Amniotic stem cell (primary cell): ENCODE measurements at places on chromosomes 7 and 10.

GRCh38 chr7:151936207-151936606, 20.0 kb upstream of the GALNTL5 start:
- no peak for DNase-seq

- no peak for DNase-seq
Observed at GRCh38 chr7:33706771-33707200, 198.6 kb upstream of the BMPER start.

- no peak for DNase-seq
Observed at GRCh38 chr10:120588311-120588710, 131.3 kb downstream of the PLPP4 start.

DNA sequence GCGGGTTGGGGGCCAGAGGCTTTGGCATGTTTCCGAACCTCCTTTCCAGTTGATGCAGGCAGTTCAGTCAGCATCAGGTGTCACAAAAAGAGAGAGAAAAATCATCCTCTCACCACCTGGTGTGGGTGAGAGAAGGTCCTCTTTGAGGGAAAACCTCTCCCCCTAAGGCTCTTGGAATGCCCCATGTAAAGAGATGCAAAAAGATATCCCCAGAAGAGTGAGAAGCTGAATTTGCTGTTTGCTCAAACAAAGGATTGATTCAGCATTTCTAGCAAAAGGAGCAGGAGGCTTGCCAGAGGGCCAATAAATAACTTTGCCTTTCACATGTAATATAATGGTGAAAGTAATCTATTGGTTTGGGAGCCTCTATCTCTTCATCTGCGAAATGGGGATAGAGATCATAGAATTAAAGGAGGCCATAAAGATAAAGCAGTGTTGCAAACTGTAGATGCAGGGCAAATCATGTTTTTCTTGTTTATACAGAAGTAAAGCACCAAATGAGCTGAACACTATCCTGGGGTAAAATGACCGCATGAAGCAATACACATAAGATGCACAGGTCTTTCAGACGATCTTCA, 425.9 kb downstream of the LRMDA start:
- no peak for DNase-seq

DNA sequence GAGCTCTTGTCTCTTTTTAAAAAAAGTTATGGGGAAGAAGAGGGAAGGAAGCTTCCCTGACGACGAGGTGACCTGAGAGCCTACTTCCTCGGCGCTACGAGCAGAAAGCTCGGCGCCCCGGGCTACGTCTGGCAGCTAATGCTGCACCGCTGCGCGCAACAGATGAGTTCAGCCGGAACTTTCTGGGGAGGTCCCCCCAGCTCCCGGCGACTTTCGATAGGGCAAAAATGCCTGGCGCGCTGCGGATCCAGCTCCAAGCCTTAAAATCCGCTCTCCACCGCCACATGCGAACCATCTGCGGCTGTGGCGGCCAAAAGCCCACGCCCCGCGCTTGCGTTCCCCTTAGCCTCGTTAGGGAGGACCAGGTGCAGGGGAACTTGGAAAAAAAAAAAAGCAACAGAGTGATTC, 621 bp downstream of the P4HA1 start:
- no peak for DNase-seq

- no peak for DNase-seq
Observed at GRCh38 chr7:50834679-50835078, 52.0 kb upstream of the GRB10 start.

DNA sequence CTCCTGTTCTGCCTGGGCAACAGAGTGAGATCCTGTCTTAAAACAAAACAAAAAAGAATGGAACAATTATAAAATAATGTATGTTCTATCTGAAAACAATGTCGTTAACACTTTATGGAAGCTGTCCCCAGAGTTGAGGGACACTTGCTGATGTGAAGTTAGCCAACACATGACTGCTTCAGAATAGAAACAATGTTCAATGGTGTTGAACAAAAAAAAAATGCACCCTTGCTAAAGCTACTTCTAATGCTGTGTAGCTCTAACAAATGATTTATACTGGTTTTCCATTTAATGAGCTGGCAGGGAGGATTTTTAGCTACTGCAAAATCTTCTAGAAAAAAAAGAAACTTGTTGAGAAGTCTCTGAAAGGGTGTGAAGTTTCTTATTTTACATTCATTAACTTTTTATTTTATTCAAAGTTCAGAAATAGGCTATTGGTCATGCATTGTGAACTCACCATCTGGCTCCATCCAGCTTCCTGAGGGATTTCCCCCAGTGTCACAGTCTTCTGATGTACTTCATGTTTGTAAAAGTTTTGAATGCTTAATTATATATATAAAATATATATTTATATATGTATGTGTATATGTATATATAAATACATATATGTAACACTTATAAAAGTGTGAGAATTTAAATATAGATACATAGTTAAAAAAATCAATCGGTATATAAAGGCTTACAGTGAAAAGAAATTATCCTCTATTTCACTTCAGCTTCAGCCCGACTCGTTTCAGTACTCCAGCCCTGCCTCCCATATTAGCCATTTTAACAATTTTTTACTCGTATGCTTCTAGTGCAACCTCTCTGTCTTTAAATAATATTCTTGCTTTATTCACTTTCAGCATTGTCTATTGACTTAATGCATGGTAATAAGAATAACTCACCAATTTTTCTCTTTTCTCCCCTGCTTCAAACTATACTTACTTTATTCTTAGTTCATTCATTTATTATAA, 35.0 kb downstream of the HDAC9 start:
- DNase-seq, result no peak

DNA sequence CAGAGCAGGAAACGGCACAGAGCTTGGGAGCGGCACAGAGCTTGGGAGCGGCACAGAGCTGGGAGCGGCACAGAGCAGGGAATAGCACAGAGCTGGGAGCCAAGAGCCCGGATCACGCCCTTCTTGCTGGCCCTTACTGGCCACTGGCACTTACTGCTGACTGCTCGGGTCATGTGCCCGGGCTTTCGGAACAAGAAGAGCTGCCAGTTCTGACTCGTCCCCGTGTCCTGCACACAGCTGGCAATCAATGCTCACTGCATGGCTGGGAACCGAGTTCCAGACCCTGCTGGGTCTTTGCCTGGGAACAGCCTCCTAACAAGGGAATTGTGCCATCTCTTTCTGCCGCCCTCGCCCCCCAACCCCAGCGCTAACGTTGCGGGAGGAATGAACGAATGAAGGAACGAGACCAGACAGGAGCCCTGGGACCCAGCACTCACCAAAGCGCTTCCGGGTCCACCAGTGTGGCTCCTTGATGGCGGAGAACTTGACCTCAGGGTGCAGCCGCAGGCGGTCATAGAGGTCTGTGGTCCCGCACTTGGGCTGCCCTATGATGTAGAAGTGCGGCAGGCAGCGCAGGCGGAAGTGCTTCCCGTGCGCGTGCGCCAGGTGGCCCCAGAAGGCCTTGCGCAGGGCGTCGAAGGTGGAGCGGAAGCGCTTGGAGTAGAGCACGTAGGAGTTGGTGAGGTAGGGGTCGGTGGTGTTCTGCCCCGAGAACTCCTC, 49.1 kb downstream of the CHST15 start:
- no peak for DNase-seq

- DNase-seq, result no peak
Observed at GRCh38 chr10:94938383-94938782, at the start of gene CYP2C9. TSS of gene CYP2C9 (plus strand) at chr10:94938658. CDS start at chr10:94938683, 25 bp downstream.

- DNase-seq, result no peak
Observed at GRCh38 chr7:12749746-12750145, 62.3 kb downstream of the ARL4A start.

DNA sequence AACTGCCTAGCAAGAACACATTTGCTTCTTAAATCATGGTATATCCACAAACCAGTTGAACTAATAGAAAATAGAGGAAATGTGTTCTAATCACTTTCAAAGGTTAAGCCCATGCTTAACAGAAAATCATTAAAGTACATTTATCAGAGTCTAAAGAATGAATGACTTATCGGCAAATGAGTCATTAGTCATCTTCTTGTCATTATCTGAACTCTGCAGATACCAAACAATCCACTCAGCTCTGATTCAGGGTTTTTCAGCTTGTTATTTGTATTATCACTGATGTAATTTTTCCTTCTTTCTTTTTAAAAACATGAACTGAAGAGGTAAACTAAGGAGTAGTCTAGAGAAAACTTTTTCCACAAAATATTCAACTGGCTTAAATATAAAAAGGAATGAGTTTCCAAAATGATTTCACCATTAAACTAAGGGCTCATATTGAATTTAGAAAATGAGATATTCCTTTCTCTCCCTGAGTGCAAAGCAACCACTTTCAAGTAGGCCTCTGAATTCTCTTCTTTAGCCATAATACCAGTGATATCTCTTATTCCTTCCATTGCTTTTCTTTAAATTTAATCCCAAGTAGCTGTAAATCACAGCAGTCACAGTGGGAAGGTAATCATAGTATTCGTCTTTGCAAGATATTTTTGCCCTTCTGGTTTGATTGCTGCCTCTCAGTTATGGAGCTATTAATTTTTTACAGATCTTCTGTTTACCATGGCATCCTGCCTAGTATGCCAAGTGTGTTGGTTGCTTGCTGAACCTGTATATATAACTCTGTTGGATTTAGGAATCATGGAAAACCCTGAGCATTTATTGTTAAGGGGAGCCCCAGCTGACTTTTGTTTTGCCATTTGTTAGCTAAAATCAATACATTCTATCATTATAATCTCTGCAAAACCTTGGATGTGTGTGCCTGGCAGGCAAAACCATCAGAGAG, 125.1 kb downstream of the THSD7A start:
- DNase-seq, result no peak

DNA sequence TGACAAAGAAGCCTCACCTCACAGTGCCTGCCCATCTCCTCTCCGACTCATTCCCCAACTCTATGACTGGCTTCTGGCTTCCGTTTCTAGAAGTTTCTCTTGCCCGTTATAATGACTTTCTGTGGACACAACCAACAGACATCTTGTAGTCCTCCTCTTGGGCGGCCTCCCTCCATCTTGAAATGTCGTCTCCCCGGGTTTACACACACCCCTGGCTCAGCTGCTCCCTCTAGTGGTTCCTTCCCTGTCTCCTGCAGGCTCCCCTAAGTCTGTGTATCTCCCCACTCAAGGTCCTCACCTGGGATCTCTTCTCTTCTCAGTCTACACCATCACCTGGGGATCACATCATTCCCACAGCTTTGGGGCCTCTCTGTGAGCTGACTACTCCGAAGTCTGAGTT, 123.4 kb upstream of the NEBL start:
- no peak for DNase-seq

- DNase-seq, result no peak
Observed at GRCh38 chr7:139948167-139948566, 114.6 kb downstream of the PARP12 start.

DNA sequence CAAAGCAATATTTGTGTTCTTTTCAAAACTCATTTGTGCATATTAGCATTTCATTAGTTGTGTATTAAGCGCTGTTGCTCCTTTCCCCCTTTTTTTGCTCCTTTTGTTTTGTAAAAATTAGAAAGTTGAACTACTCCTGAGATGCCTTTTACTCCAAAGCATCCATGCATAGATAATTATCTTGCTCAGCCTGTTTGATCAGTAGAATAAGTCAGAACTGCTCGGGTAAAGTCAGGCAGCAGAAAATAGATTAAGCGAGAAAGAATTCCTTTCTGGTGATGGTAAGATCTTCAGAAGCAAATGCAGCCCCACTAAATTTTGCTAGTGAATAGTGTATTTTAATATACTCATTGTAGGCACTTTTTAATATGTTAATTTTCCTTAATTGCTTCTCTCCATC, 227.1 kb downstream of the TEX36 start:
- no peak for DNase-seq

DNA sequence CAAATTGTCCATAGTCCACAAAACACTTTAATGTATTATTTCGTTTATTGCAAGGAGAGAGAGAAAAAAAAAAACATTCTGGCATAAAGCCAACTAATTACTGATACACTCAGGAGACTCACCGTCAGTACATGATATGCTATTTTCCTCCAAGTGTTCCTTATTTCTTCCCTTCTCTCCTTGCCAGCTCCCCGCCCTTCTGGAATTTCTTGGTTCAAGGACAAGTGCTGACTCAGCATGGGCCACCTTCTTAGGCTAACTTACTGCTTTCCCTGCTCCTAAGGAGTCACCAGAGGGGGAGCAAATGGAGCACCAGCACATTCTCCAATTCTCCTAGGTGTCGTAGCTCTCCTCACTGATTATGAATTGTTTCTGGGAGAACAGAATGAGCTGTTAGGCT, 133.8 kb upstream of the HDAC9 start:
- DNase-seq, result no peak

GRCh38 chr7:54728411-54728810, 30.6 kb downstream of the SEC61G start:
- DNase-seq, result no peak

DNA sequence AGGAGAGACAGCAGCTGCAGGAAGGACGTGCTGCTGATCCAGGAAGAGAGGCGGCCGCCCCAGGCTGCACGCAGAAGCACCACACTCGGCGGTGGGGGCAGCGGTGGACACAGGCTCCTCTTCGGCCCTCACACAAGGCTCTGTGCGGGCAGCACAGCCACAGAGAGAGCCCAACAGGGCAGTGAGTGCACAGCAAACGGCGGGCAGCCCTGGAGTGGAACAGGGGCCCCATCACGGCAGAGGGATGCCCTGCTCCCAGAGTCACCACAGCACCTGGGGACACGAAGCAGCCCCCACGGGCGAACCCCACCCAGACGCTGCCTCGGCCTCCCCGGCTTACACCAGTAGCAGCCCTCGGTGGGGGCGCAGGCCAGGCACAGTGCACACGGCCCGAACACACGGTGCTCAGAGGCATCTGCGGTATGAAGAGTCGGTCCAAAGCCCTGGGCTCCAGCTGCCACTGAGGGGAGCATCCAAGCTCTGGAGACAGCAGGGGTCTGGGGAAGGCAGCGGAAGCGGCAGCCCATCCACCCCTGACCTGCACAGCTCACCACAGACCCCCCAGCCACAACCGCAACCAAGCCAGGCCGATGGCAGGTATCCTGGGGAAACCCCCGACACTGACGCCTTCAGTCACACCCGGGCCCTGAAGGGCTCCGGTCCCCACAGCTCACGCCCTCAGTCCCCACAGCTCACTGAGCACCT, 16.8 kb downstream of the NUDT1 start:
- DNase-seq, result no peak

DNA sequence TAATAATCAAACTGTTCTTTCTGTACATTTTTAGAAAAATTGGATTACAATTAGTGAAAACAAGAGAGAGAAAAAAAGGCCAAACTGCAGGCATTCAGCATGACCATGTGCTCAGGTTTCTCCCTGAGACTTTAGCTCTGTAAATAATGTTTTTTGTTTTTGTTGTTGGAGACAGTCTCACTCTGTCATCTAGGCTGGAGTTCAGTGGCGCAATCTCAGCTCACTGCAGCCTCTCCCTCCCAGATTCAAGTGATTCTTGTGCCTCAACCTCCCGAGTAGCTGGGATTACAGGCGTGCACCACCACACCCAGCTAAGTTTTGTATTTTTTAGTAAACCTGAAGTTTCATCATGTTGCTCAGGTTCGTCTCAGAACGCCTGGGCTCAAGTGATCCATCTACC, 23.0 kb downstream of the BZW2 start:
- no peak for DNase-seq

GRCh38 chr10:26803849-26804248, 56.9 kb downstream of the ABI1 start:
- DNase-seq, result no peak

DNA sequence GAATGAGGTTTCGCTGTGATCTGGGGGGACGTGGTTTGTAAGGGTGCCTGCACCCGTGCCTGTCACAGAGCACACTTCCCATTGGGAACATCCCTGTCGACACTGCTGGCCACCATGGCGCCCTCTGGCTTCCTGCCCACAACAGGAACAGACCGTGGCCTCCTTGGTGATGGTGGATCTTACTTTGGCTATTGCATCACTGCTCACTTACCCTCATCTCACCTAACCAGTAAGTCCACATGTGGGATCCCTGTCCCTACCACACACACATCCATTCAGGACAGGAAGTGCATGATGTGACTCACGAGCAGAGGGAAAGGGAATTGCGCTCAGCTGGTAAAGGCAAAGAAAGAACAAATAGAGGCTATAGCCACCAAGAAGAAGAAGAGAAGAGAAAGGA, 26.2 kb upstream of the SEC61G start:
- no peak for DNase-seq
